ENCODE measurements at places on chromosomes 12 and 14. TPM values are rescaled to one million over a fixed set of nuclear protein-coding genes. Genes with fewer than 3 reads are reported as not detected.

GRCh38 chr12:68568922-68569569 lies 41.7 kb upstream of the RAP1B start:
- DNase-seq: no peak

DNA sequence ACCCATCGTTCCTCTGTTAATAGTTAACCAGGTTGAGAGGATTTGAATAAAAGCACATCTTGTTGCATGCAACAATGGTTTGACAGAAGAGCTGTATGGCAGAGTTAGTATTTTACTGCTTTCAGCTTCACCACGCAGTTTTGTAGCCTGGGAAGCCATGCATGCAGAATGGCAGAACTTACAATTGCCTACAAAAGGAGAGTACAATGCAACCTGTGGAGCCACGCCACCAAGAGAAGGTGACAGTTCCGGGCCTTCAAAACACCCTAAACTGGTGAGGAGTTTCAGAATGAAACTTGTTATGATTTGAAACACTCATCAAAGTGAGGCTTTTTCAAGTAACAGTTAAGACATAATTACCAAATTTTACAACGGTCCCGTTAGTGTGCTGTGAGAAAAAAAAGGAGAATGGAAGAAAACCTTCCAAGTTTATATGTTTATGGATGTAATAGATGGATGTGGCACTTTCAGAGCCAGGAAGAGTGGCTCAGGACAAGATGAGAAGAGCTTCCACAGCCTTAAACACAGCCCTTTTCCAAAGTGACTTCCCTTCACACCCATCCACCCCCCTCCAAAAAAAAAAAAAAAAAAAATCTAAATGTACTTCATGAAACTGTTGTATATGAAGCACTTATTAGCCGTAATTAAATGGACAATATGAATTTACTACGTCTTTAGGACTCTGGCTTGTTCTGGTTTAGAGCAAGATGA lies 158.7 kb downstream of the EGLN3 start:
- DNase-seq: no peak

GRCh38 chr12:132806857-132807256 lies 21.8 kb downstream of the GOLGA3 start:
- peak; percentile 7 for DNase-seq

DNA sequence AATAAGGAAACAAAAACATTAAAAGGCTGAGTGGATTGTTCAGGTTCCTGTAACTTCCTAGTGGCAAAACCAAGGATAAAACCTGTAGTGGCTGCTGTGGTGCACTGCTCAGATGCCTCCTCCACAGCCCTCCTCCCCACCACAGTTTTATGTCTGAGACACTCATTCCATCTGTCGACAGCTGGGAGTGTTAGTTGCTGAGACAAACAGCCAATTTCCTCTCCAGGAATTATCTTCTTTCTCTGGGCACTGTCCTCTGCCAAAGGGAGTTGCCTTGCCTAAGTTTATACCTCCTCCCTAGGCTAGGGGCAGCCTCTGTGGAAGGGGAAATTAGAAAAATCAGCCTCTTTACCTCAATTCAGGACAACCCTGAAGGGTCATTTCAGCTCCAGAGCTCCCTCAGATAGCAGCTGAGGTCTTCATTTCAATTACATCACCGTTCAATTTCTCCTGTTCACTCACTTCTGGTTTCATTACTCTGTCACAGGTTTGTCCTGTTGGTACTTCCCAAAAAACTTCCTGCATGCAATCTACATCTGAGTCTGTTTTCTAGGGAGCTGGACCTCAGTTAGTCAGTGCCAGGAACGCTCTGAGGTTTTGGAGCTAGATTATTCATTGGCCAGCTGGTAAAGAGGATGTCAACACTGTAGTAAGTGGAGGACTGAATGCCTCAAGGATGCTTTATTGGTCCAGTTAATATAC lies 74.9 kb upstream of the ATP2B1 start:
- DNase-seq: peak; percentile 39

GRCh38 chr12:118330421-118331018 lies 42.2 kb downstream of the TAOK3 start:
- DNase-seq: no peak

LRRC10 gene
- total RNA-seq: 21.1 TPM

- no peak for DNase-seq
Measured at GRCh38 chr12:65952737-65953209, 128.5 kb downstream of the HMGA2 start.

- DNase-seq: no peak
Measured at GRCh38 chr14:36511981-36512584, 7.9 kb downstream of the NKX2-1 start.

DNA sequence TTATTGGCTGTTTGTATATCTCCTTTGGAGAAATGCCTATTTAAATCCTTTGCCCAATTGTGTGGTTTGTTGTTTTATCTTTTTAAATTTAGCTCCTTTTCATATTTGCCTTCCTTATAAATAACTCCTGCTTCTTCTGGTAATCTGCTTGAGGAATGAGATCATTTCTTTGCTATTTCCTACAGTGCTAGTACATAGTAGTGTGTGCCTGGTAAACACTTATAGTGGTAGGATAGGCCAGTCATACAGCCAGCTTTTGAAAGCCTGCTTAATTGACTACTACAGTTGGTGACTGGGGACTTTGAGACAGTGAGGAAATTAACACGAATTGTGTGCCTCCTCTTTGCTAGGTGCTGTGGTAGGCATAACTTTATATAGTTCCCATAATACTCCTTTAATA lies 68.7 kb downstream of the BORCS5 start:
- DNase-seq: no peak

DNA sequence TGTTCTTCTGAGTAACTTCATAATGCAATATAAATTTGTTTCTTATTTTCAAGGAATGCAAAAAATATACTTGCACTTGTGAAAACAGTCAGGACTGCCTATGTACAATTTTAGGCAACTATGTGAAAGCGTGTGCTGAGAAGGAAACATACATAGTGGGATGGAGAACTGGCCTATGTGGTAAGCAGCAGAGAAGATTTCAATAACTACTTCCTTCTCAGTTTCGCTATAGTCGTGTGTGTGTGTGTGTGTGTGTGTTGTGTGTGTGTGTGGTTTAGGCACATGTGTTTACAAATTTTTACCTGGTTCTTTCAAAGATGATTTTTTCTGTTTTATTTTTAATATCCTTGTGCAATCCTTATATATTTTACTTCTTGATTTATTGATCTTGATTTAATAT lies 211.8 kb downstream of the LRRK2 start:
- DNase-seq: no peak

RAB2B gene
- total RNA-seq: 24.8 TPM

TPPP2 gene
- total RNA-seq: 1.2 TPM

GRCh38 chr12:113552760-113553159 lies 81.1 kb upstream of the LHX5 start:
- DNase-seq: no peak

DNA sequence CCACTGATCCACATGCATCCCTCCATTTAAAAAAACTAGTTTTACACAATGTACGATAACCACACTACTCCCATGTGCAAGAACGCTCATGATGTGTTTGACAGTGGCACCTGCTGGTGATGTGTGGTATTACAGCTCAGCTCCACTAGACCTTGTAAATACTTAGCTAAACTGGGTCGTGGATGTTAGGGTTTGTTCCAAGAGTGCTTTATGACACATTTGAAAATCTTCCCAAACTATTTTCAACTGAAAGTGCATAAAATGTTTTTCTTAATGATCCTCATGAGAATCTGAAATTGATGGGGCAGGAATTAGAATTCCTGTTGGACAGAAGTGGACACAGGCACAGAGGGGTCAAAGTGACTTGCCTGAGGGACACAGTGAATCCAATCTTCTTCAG lies 99.2 kb downstream of the SCARB1 start:
- DNase-seq: no peak

GRCh38 chr14:33393895-33394368 lies 455.3 kb downstream of the NPAS3 start:
- DNase-seq: no peak

DNA sequence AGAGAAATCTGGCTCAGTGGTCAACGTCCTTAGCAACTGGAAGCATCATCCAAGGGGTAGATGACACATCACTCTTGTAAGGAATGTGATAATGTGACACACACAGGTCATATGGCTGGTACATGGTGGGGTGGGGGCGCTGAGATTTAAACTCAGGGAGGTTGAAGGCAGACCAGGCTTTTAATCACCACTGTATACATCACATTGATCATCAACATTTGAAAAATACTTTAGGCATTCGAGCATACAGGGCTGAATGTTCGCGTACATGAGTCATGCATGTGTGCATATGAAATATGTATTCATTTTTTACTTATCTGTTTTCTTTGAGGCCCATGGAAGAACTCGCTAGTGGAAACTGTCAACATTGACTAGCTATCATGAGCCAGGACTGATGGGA lies 976.4 kb downstream of the VRK1 start:
- no peak for DNase-seq

POTEM gene
- total RNA-seq: not detected

GRCh38 chr14:58844544-58844943 lies 206.8 kb downstream of the DACT1 start:
- no peak for DNase-seq

TSHR gene
- not detected for total RNA-seq

DGLUCY gene
- 208 TPM for total RNA-seq

TRPV4 gene
- 1.3 TPM for total RNA-seq
